ENCODE measurements at places on chromosomes 4 and X. TPM values are rescaled to one million over a fixed set of nuclear protein-coding genes. Genes with fewer than 3 reads are reported as not detected.

The HCFC1 gene
- total RNA-seq: 60.1 TPM

The CSAG1 gene
- total RNA-seq: not detected

The VCX gene
- total RNA-seq: not detected

The DCAF4L1 gene
- total RNA-seq: 0.24 TPM

The TLR10 gene
- not detected for total RNA-seq

The TMEM271 gene
- total RNA-seq: not detected

The GAGE12H gene
- total RNA-seq: not detected

The SERTM2 gene
- not detected for total RNA-seq

The HTRA3 gene
- total RNA-seq: 3.5 TPM

The FRG2 gene
- total RNA-seq: not detected

The ERAS gene
- not detected for total RNA-seq

The EGF gene
- total RNA-seq: 0.87 TPM

The KCND1 gene
- 1.6 TPM for total RNA-seq

The NLRP2B gene
- not detected for total RNA-seq

The BMX gene
- not detected for total RNA-seq

The MAP7D2 gene
- total RNA-seq: 0.28 TPM

The PTTG2 gene
- 0.45 TPM for total RNA-seq

The IL2RG gene
- total RNA-seq: not detected

The FGFRL1 gene
- 75.7 TPM for total RNA-seq

The CENPVL2 gene
- total RNA-seq: not detected

The PCSK1N gene
- total RNA-seq: 69.2 TPM

The CXXC4 gene
- not detected for total RNA-seq

The GAGE1 gene
- not detected for total RNA-seq

The RTL3 gene
- total RNA-seq: 0.28 TPM

The SPARCL1 gene
- 26.9 TPM for total RNA-seq

The APBB2 gene
- 192 TPM for total RNA-seq

The HPSE gene
- total RNA-seq: 0.38 TPM

The HAND2 gene
- total RNA-seq: not detected

The SPIN2A gene
- total RNA-seq: 2.3 TPM

The MAGEE1 gene
- 4.4 TPM for total RNA-seq

The CABS1 gene
- total RNA-seq: not detected

The STK32B gene
- total RNA-seq: 13.1 TPM

The FGFBP2 gene
- not detected for total RNA-seq

The ETNPPL gene
- not detected for total RNA-seq

The LAMP2 gene
- 171 TPM for total RNA-seq

The NLGN4X gene
- total RNA-seq: 0.82 TPM

The SH3RF1 gene
- 25.2 TPM for total RNA-seq

The C4orf51 gene
- total RNA-seq: not detected

The TAF7L gene
- total RNA-seq: 0.39 TPM

The HTR2C gene
- total RNA-seq: not detected

The TBL1X gene
- total RNA-seq: 14.5 TPM

The RHOXF2B gene
- total RNA-seq: not detected

The EGFL6 gene
- total RNA-seq: 0.18 TPM

The MAGEC1 gene
- total RNA-seq: not detected

The SSX2 gene
- not detected for total RNA-seq

The HPF1 gene
- total RNA-seq: 18.5 TPM

The TTC29 gene
- 0.41 TPM for total RNA-seq

The MAPK10 gene
- 75.6 TPM for total RNA-seq

The CXCL3 gene
- total RNA-seq: 0.20 TPM

The EXOC1L gene
- not detected for total RNA-seq

The FOXP3 gene
- total RNA-seq: 0.28 TPM

The DCHS2 gene
- total RNA-seq: not detected

The MAGEC2 gene
- total RNA-seq: not detected

The ANK2 gene
- total RNA-seq: 71.2 TPM
